Stimulated activated CD8-positive, alpha-beta memory T cell treated with anti-CD3 and anti-CD28 coated beads, Interleukin-4, amount 100 ng/mL, for 48 hours (primary cell): ENCODE measurements at places on chromosomes 12 and 14.

DNA sequence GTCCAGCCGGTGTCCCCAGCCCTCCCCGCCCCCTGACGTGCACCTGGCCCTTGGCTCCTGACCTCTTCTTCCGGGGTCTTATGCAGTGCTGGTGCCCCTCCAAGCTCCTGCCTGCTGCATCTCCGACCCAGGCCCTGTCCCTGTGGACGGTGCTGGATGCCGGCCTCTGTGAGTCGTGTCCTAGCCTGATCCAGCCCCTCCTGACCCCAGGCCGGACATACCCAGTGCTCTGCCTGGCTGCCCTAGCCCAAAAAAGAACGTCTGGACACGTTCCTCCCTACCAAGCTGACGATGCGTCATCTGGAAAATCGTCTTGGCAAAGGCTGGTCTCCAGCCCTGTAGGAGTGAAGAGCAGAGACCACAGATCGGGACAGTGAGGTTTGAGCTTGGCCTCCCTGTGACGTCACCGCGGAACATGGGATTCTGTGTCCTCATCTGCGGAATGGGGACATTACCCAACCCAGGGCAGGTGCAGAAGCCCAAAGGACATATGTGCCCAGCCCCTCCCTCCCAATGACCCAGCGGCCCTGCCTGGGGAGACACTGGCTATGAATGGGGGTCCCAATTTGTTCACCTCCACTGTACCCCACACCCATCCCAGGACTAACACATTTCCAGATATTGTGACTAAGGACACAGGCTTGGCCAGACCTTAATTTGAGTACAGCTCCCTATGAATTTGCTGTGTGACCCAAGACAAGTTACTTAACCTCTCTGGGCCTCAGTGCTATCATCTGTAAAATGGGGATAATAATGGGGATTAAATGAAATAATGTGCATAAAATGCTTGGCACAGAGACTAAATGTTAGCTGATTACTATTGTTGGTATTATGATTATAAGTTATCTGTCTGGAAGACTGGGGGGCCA is 51.0 kb upstream of the BCL11B start:
- no peak for DNase-seq

- no peak for DNase-seq
Observed at GRCh38 chr12:12182703-12183365, 84.0 kb downstream of the LRP6 start.

- DNase-seq = no peak
Observed at GRCh38 chr12:20546267-20546666, 148.9 kb upstream of the SLCO1C1 start.

DNA sequence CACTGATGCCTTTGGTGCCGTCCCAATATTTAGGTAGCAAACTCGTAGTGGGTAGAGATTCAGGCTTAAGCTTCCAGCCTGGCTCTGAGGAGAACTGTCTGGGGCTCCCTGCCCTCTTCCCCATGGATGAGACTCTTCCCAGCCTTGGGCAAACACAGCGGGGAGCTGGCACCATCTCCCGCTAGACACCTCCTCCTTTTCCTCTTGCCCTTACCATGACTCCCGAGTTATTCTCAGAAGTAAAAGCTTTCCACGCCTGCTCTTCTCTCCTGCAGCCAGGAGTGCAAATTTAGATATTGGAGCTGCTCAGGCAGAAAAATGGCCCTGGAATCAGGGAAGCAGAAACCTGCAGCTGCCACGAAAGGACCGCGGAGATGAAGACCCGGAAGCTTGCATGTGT is 45.6 kb upstream of the RBM19 start:
- DNase-seq = no peak

DNA sequence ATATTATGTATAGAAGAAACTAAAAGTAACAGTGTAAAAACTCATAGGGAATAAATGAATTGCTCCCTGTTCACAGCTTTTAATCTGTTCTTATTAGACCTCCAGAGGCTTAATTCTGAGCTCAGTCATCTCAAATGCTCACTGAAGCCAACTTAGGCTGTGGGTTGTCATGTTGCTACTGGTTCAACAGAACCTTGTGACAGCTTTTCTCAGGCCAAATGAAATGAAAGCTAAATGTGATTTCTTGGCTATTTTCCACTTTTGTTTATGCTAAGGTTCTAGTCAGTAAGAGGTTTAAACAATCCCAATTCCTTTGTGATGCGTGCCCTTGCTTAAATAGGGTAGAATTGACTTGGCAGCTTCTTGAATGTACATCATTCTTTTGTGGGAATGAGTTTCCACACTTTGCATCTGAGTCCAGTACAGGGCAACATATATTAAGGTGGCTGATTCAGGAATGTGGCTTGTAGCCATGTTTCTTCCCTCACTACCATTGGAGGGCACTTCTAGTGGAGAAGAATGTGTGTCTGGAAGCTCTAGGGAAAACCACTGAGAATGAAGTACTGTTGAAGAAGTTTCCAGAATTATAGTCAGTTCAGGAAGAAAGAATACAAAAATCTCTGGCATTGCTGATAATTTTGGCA is 156.4 kb downstream of the NEDD1 start:
- no peak for DNase-seq

DNA sequence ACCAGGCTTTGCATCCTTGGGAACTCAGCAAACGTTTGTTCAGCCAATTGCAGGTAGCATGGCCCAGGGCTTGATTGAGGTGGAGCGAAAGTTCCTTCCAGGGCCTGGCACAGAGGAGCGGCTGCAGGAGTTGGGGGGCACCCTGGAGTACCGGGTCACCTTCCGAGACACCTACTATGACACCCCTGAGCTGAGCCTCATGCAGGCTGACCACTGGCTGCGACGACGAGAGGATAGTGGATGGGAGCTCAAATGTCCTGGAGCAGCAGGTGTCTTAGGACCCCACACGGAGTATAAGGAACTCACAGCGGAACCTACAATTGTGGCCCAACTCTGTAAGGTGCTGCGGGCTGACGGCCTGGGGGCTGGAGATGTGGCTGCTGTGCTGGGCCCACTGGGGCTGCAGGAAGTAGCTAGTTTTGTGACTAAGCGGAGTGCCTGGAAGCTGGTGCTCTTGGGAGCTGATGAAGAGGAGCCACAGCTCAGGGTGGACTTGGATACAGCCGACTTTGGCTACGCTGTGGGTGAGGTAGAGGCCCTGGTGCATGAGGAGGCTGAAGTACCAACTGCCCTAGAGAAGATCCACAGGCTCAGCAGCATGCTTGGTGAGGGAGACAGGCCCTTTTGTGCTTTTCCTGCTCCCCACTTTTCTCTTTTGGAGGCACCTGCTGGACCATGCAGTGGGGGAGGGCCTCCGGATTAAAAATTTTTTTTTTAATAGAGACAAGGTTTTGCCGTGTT is 799 bp downstream of the THTPA start:
- no peak for DNase-seq

- no peak for DNase-seq
Observed at GRCh38 chr12:66058554-66058953, 72.0 kb downstream of the LLPH start.

- peak; percentile 80 for DNase-seq
Observed at GRCh38 chr12:49288412-49288853, 6.5 kb upstream of the PRPH start.

- no peak for DNase-seq
Observed at GRCh38 chr14:39122330-39123138, 8.4 kb downstream of the GEMIN2 start.

- no peak for DNase-seq
Observed at GRCh38 chr14:100297320-100298300, 8.6 kb downstream of the SLC25A29 start.

- DNase-seq = no peak
Observed at GRCh38 chr12:42802785-42803189, 213.2 kb upstream of the PRICKLE1 start.

- no peak for DNase-seq
Observed at GRCh38 chr14:69937367-69938081, 58.3 kb downstream of the SMOC1 start.

GRCh38 chr12:116360579-116361413 is 83.3 kb upstream of the MED13L start:
- peak; percentile 36 for DNase-seq

DNA sequence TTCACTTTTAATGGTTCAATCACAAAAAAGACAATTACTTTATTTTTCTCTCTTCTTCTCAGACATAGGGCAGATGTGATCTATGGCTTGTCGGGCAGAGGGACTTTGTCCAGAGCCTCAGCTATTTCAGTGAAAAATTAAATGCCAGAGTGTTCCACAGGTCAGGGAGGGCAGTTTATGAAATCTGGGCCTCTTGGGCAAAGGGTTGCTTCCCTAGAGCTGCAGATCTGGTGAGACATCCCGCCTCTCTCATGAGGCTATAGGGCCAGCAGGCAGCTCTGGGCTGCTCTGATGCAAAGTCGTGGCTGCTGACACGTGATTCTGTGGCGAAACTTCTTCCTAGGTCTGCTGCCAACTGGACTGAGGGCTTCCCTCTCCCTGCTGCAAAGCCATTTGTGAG is 6.0 kb downstream of the CLMN start:
- DNase-seq = no peak

GRCh38 chr12:8082808-8083100 is 680 bp downstream of the NECAP1 start:
- DNase-seq = no peak

GRCh38 chr14:41644606-41645005 is 37.9 kb downstream of the LRFN5 start:
- no peak for DNase-seq

DNA sequence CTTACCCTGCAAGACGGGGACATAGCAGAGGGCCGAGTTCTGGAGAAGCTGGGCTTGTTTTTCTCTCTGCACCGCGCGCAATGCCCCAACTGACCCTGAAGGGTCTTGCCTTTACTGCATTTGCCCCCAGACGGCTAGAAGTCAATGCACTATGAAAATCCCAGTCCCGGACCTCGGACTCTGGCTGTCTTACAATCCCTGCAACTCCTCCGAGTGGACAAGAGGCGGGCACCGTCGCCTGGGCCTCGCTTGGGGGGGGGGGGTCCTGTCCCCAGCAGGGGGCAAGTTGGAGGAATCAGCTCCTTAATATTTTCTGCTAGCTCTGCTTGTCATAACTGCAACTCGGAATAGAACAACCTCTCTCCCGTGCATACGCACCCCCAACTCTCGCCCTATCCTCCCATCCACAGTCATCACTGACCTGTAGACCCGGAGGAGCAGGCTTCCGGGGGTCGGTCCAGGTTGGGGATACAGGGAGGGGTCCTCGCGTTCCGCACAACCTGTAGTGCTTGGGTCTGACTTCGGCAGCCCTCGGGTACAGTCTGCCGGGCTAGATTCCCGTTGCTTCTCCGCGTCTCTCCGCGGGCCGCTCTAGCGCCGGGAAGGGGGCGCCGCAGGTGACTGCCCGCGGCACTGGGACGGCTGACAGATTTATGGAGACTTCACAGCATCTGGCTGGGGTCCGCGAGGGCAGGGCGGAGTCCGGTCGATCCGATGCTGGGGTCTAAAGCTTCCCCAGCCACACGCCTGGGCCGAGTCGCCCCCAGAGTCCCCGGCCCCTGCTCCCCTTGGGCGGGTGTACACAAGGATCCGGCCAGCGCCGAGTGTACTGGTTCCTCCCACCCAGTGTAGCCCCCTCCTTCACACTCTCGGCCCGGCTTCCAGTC is 3.3 kb upstream of the PAX9 start:
- no peak for DNase-seq

GRCh38 chr14:38079886-38080285 is 127.8 kb upstream of the SSTR1 start:
- DNase-seq = no peak

GRCh38 chr14:25055992-25056687 is 6.2 kb upstream of the STXBP6 start:
- DNase-seq = no peak

DNA sequence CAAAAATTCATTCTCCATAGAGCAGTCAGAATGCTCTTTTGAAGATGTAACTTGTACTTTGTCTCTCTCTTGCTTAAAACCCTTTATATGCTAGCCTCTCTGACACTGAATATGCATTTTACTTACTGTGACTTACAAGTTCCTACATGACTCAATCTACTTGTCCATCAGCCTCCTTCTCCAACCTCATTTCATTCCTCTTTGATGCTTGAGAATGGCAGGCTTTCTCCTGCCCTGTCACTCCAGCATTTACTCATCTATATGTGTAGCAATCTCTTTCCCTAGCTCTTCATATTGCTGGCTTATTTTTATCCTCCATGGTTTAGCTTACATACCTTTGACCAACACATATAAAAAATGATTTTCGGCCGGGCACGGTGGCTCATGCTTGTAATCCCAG is 561.9 kb downstream of the CCER1 start:
- DNase-seq = no peak

GRCh38 chr12:119840168-119840567 is 37.0 kb downstream of the CIT start:
- DNase-seq = no peak

DNA sequence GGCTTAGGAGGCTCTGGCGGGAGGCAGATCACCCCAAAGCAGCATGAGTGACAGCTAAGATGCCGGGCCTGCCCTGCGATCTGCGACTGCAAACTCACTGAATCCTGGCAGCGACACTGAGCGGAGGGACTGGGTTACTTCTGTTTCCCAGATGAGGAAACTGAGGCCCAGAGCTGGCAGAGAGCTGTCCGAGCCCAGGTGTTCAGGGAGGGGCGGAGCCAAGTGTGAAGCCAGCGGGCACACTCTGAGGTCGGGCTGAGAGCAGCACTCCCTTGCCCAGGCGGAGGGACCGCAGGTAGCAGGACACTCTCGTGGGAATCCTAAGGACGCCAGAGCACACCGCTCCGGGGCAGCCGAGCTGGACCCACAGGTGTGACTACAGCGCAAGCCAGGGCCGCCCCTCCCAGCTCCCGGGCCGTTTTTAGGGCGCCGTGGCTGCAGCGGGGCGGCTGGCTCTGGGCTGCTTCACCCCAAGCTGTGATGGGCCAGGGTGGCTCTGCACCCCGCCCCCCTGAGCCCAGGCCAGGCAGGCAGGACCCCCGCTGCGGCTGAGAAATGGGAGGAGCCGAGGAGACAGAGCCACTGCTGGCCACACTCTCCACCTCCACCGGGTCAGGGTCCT is 27.4 kb downstream of the MMP17 start:
- DNase-seq = no peak

DNA sequence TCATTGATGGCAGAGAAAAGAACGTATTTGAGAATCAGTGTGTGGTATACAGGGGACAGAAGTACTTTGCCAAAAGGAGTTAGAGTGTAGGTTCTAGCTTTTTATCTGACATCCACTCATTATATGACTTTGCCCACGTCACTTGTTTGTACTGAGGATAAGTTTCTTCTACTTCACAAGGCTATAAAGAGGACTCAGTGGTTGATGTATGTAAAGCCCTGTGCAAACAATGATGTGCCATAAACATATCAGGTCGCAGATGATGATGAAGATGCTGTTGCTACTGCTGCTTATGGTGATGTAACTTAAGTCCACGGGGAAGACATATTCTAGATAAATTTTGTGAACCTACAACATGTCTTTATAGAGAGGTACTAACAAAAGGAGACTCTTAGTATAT is 66.3 kb downstream of the TRHDE start:
- DNase-seq = no peak
